A673 (cell line): ENCODE measurements at places on chromosomes 1 and 21. TPM values are rescaled to one million over a fixed set of nuclear protein-coding genes. Genes with fewer than 3 reads are reported as not detected.

Gene GBP1
- total RNA-seq, result 9.4 and 10.1 TPM in 2 replicates

DNA sequence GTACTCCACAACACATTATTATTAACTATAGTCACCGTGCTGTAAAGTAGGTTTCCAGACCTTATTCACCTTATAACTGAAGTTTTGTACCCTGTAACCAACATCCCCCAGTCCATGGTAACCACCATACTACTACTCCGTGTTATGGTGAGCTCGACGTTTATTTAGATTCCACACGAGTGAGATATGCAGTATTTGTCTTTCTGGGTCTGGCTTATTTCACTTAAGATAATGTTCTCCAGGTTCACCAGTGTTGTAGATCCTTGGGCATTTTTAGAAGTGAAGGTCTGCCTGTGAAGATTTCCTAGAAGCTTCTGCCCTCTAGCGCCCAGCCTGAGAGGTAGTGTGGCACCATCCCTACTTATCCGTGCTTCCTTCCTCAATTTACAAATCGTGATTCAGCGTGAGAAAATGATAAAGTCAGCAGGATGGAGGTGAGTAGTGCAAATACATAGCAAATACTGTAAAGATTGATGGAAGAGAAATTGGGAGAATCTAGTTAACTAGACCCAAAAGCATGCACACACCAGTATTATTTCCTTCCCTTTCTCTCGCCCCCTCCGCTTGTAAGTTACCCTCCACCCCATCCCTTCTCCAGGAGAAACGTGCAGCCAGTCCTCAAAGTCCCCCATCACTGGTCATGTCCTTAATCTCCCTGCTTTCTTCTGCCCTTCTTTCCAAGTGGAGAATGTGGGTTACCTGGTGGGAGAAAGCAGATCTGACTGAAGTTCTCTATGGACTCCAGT is 36.0 kb upstream of the DISC1 start:
- no peaks in the 10 kb centered on the region for H3K4me1 ChIP-seq
- no peak overlapping the region for H3K4me3 ChIP-seq
- H3K36me3 ChIP-seq, result no peaks in the 10 kb centered on the region
- H3K27me3 ChIP-seq, result no peaks in the 10 kb centered on the region
- DNase-seq, result peak; percentile 76

Gene SERPINC1
- total RNA-seq, result not detected in 2 replicates

Gene OLIG2
- not detected in 2 replicates for total RNA-seq

- no peak for DNase-seq
- H3K27me3 ChIP-seq, result peaks cover 6% of the 10 kb centered on the region
- H3K27ac ChIP-seq, result no peak overlapping the region
- H3K4me3 ChIP-seq, result no peak overlapping the region
- no peaks in the 10 kb centered on the region for H3K4me1 ChIP-seq
Observed at GRCh38 chr1:204973449-204973848, 69.6 kb upstream of the CNTN2 start.

- DNase-seq, result peak; percentile 19
- H3K27ac ChIP-seq, result no peak overlapping the region
- H3K4me3 ChIP-seq, result no peak overlapping the region
Observed at GRCh38 chr1:90580176-90580575, 136.9 kb downstream of the BARHL2 start.

GRCh38 chr1:169161496-169162194 is 55.2 kb downstream of the ATP1B1 start:
- no peak overlapping the region for H3K4me3 ChIP-seq
- H3K36me3 ChIP-seq, result no peaks in the 10 kb centered on the region
- H3K4me1 ChIP-seq, result no peaks in the 10 kb centered on the region
- H3K27me3 ChIP-seq, result no peaks in the 10 kb centered on the region
- no peak overlapping the region for H3K27ac ChIP-seq
- DNase-seq, result no peak

- DNase-seq, result no peak
- H3K27me3 ChIP-seq, result peaks cover 2% of the 10 kb centered on the region
- H3K27ac ChIP-seq, result no peak overlapping the region
Observed at GRCh38 chr1:43460988-43461693, 7.4 kb upstream of the HYI start.

Gene SELENOF
- total RNA-seq, result 193 and 214 TPM in 2 replicates

Gene FCRL4
- total RNA-seq, result not detected in 2 replicates

- H3K4me1 ChIP-seq, result no peaks in the 10 kb centered on the region
- DNase-seq, result no peak
- no peak overlapping the region for H3K27ac ChIP-seq
- H3K27me3 ChIP-seq, result no peaks in the 10 kb centered on the region
- no peaks in the 10 kb centered on the region for H3K36me3 ChIP-seq
- no peak overlapping the region for H3K4me3 ChIP-seq
Observed at GRCh38 chr21:26626187-26626586, 53.1 kb upstream of the CYYR1 start.

DNA sequence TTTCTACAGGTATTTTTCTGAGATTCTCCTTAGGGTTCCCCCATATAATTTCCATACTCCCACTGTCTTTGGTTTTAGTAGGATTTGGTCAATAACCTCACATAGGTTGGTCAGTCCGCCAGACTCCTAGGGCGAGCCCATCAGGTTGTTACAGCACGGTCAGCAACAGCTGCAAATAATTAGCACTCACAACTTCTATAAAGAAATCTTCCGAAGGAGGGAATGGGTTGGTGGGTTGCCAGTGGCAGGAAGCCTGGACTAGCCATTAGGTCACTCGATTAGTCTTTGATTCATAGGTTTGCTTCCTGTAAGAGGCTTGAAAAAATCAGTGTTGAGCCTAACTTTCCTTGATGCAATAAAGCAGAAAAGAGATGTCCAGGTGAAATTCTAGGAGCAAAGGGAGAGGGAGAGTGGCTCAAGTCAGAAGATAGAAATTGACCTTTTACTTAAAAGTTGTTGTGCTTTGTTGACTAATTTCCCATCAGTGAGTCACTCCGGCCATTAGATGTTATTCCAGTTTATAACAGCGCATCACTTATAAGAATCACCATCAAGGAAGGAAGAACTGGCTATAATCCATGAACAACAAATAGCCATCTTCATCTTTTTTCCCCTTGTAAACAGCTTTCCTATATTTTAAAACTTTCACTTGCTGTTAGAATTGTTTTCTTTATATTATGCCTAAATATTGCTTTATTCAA is 88.3 kb downstream of the TPR start:
- H3K27ac ChIP-seq, result no peak overlapping the region
- H3K36me3 ChIP-seq, result no peaks in the 10 kb centered on the region
- peaks cover 4% of the 10 kb centered on the region for H3K4me1 ChIP-seq
- no peak overlapping the region for H3K4me3 ChIP-seq
- no peaks in the 10 kb centered on the region for H3K27me3 ChIP-seq

DNA sequence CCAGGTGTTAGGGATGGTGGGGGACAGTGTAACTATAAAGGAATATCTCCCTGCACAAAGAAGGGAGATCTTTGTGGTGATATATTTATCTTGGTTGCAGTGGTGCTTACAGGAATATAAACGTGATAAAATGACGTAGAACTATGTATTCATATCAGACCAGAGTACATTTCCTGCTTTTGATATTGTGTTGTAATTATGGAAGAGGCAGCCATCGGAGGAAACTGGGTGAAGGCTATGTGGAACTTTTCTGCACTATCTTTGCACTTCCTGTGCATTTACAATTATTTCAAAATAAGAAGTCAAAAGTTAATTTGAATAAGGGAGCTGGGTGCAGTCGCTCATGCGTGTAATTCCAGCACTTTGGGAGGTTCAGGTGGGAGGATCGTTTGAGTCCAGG is 37.6 kb downstream of the NDUFS5 start:
- no peak overlapping the region for H3K27ac ChIP-seq
- no peak for DNase-seq
- no peak overlapping the region for H3K4me3 ChIP-seq
- no peaks in the 10 kb centered on the region for H3K36me3 ChIP-seq
- H3K4me1 ChIP-seq, result no peaks in the 10 kb centered on the region
- no peaks in the 10 kb centered on the region for H3K27me3 ChIP-seq

- H3K36me3 ChIP-seq, result peaks cover 6% of the 10 kb centered on the region
- H3K4me3 ChIP-seq, result no peak overlapping the region
- no peaks in the 10 kb centered on the region for H3K27me3 ChIP-seq
- no peak for DNase-seq
- peaks cover 56% of the 10 kb centered on the region for H3K4me1 ChIP-seq
Observed at GRCh38 chr1:223820971-223821370, 24.8 kb downstream of the TP53BP2 start.

Gene XCL1
- total RNA-seq, result not detected in 2 replicates

Gene SLC9C2
- not detected in 2 replicates for total RNA-seq

GRCh38 chr1:230568008-230568407 is 74.3 kb upstream of the COG2 start:
- no peak overlapping the region for H3K4me3 ChIP-seq
- H3K4me1 ChIP-seq, result no peaks in the 10 kb centered on the region
- no peaks in the 10 kb centered on the region for H3K36me3 ChIP-seq
- peaks cover 28% of the 10 kb centered on the region for H3K27me3 ChIP-seq
- H3K27ac ChIP-seq, result no peak overlapping the region
- no peak for DNase-seq

- H3K27me3 ChIP-seq, result no peaks in the 10 kb centered on the region
- no peaks in the 10 kb centered on the region for H3K4me1 ChIP-seq
- no peak overlapping the region for H3K27ac ChIP-seq
- no peaks in the 10 kb centered on the region for H3K36me3 ChIP-seq
- H3K4me3 ChIP-seq, result no peak overlapping the region
Observed at GRCh38 chr1:107649023-107649422, 316.0 kb downstream of the VAV3 start.

- peaks cover 34% of the 10 kb centered on the region for H3K4me1 ChIP-seq
- no peaks in the 10 kb centered on the region for H3K27me3 ChIP-seq
- no peak for DNase-seq
- no peak overlapping the region for H3K27ac ChIP-seq
- H3K36me3 ChIP-seq, result peaks cover 44% of the 10 kb centered on the region
- H3K4me3 ChIP-seq, result no peak overlapping the region
Observed at GRCh38 chr1:113940365-113941244, 11.5 kb downstream of the HIPK1 start.

DNA sequence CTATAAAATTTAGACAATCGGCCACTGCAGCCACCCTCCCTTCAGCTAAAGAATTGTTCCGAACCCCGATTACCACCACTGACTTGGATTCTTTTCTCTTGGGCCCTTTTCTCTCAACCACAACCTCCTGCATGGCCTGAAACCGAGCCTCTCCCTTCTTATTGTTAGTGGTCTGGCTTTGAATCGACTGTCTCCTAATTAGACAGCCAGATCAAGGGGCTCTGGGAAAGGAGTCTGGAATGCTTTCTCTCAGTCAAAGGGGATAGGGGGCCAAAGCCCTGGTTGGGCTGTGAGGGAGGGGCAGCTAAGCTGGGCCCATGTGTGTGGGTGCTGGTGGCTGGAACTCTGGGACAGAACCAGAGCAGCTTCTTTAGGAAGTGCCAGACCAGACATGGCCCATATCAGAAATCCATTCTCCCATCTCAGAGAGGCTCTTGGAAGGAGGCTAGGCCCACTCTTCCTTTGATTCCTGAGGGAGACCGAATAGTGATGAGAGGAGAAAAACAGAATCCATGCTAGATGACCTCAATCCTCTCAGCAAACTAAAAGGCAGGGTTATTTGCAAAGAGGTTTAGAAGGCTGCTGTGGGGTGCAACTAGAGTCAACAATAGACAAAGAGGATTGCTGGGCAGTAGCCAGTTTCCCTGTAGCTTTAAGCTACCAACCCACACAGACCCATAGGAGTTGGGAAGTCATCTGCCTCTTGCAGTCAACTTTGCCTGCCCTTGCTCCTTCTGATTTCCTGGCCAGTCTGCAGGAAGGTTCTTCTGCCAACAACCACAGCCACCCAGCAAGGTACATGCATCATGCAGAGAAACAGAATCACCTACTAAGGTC is 117.6 kb downstream of the AK5 start:
- H3K27ac ChIP-seq, result no peak overlapping the region
- no peaks in the 10 kb centered on the region for H3K36me3 ChIP-seq
- no peak overlapping the region for H3K4me3 ChIP-seq
- no peaks in the 10 kb centered on the region for H3K27me3 ChIP-seq

- peak within 1 kb of the TSS; percentile 42 for H3K27ac ChIP-seq
- DNase-seq, result peak; percentile 59
- peaks cover 5% of the 10 kb centered on the region for H3K4me1 ChIP-seq
- no peaks in the 10 kb centered on the region for H3K36me3 ChIP-seq
- H3K4me3 ChIP-seq, result peak within 1 kb of the TSS; percentile 57
Observed at GRCh38 chr21:31872452-31873274, at the start of gene HUNK. Gene HUNK, plus strand, starts transcription at chr21:31873020. Its CDS starts 655 bp downstream, at chr21:31873675.

Gene KMO
- 11.8 and 12.7 TPM in 2 replicates for total RNA-seq

Gene CREB3L4
- total RNA-seq, result 8.7 and 14.4 TPM in 2 replicates

Gene KRTAP10-1
- total RNA-seq, result 0.28 and 0.47 TPM in 2 replicates

DNA sequence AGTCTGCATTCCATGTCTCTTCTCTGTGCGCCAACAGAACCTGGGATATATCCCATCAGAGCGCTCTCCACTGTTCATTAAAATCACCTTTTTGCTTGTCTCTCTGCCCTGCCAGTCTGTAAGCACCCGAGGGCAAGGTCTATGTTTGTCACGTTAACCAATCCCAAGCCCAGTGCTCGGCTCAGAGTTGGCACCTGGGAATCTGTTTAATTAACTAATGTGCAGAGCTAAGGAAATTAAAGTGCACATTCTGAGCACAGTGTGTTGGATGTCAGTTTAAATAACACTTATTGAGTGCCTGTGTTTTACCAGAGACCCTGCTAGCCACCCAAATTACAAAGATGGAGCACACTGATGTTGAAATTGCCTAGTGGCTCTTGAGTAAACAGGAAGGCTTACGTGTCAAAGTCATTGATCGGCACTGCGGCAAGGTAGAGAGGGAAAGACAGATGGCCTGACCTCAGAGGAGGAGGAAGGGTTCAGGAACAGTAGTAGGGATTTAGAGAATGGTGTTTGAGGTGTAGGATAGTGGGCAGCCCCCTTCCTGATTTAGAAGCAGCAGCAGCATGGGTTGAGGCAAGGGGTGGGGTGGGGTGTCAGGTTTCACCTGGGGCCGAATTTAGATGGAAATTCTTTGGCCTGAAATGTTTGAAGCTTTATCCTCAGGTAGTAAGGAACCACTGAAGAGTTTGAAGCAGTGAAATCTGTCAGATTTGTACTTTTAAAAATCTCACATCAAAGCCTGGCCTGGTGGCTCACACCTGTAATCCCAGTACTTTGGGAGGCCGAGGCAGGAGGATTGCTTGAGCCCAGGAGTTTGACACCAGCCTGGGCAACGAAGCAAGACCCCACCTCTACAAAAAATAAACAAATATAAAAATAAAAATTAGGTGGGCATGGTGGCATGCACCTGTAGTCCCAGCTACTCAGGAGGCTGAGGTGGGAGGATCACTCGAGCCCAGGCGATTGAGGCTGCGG is 7.7 kb downstream of the ARMH1 start:
- no peak overlapping the region for H3K27ac ChIP-seq
- H3K4me3 ChIP-seq, result no peak overlapping the region
- H3K36me3 ChIP-seq, result no peaks in the 10 kb centered on the region
- H3K27me3 ChIP-seq, result no peaks in the 10 kb centered on the region
- no peak for DNase-seq

- no peak overlapping the region for H3K27ac ChIP-seq
- H3K4me1 ChIP-seq, result peaks cover 56% of the 10 kb centered on the region
- peaks cover 3% of the 10 kb centered on the region for H3K36me3 ChIP-seq
Observed at GRCh38 chr1:19452221-19452663, 33.1 kb downstream of the CAPZB start.

Gene IFI44
- 27.8 and 29.0 TPM in 2 replicates for total RNA-seq

Gene SNAP47
- total RNA-seq, result 36.4 and 40.8 TPM in 2 replicates
